ENCODE measurements at places on chromosomes 5 and 9.

GRCh38 chr5:122321921-122322320, 9.9 kb downstream of the SNCAIP start:
- no peak for DNase-seq

DNA sequence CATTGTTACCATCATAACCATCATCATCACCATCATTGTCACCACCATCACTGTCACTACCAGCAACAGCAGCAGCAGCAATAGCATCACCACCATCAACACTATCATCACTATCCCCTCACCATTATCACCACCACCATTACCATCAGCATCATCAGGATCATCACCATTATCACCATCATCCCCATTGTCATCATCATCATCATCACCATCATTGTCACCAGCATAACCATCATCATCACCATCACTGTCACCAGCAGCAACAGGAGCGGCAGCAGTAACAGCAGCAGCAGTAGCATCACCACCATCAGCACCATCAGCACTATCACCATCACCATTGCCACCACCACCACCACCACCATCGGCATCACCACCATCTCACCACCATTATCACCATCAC, 48.4 kb downstream of the S1PR3 start:
- no peak for DNase-seq

GRCh38 chr9:14932641-14933040, 22.4 kb upstream of the FREM1 start:
- no peak for DNase-seq

GRCh38 chr9:89619424-89620138, 14.8 kb downstream of the GADD45G start:
- DNase-seq = no peak

DNA sequence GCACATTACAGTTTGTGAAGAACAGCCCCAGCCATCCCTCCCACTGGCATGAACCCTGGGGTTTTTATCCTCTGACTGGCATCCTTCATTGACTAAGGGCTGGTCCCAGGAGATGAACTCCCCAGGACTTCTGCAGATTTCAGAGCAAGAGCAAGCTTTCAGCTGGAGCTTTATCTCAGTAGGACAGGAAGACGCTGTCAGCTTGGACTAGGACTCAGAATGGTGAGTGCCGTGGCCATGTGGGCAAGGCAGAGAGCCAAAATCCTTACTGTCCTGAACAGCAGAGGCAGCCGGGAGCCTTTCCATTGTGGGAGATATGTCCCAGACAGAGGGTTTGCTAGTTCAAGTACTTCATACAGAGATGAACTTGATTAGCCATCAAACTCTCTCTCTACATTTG, 3.2 kb upstream of the ACOT12 start:
- DNase-seq = no peak

GRCh38 chr5:87116825-87117512, 150.7 kb upstream of the RASA1 start:
- DNase-seq = no peak
